Activated naive CD8-positive, alpha-beta T cell treated with anti-CD3 and anti-CD28 coated beads, Interleukin-2, amount 10 ng/mL, durations not matched to agents 7 days and 5 days (primary cell): ENCODE measurements at places on chromosomes 12 and 14. TPM values are rescaled to one million over a fixed set of nuclear protein-coding genes. Genes with fewer than 3 reads are reported as not detected.

The NRIP2 gene
- total RNA-seq = not detected

- no peak for DNase-seq
Measured at GRCh38 chr12:108125073-108125472, 4.0 kb upstream of the WSCD2 start.

The A2M gene
- total RNA-seq = 2.7 TPM

The ATXN7L3B gene
- total RNA-seq = 31.9 TPM

DNA sequence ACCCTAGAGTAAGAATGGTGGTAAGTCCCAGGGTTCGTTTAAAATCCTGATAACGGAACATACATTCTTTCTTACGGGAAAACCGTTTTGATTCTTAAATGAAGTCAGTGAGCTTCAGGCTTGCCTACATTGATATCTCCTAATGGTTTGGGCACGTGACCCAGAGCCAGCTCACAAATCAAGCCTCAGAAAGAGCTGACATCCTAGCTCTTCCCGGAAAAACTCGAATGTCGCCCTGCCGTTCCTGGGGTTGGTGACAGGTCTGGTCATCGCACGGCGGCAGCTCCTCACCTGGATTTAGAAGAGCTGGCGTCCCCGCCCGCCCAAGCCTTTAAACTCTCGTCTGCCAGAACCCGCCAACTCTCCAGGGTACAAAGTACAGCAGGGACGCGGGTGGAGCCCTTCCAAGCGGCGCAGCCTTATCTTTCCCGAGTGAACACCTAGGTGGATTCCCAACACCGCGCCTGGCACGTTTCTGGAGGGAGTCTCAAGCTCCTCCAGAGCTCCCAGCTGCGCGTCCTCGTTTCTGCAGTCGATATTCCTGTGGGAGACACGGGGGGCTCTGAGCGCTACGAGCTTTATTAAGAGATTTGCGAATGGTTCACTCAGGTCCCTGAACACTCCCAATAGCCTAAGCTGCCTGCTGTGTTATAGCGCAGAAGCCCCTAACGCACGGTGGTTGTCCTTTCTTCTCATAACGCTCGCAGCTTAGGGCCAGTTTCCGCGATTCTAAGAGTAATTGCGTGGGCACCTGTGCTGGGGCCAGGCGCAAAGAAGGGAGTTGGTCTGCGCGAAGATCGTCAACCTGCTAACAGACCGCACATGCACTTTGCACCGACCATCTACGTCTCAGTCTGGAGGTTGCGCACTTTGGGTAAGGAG is at the start of gene SSTR1:
Gene SSTR1 (plus strand): TSS at position 169 of the 882 bp plus-strand sequence. CDS start 1,486 bp downstream, outside the sequence.
- DNase-seq = no peak

The DENND5B gene
- total RNA-seq = 0.34 TPM

GRCh38 chr12:65747338-65747737 is 76.9 kb upstream of the HMGA2 start:
- DNase-seq = no peak
